Activated T-cell treated with anti-CD3 and anti-CD28 coated beads for 4 hours (primary cell): ENCODE measurements at places on chromosomes 6 and 20.

- no peak for DNase-seq
Measured at GRCh38 chr6:127119102-127120022, 891 bp downstream of the RSPO3 start.

- DNase-seq = no peak
Measured at GRCh38 chr6:4281341-4282293, 146.2 kb upstream of the ECI2 start.

- DNase-seq = no peak
Measured at GRCh38 chr20:1146957-1147356, 28.6 kb downstream of the PSMF1 start.

DNA sequence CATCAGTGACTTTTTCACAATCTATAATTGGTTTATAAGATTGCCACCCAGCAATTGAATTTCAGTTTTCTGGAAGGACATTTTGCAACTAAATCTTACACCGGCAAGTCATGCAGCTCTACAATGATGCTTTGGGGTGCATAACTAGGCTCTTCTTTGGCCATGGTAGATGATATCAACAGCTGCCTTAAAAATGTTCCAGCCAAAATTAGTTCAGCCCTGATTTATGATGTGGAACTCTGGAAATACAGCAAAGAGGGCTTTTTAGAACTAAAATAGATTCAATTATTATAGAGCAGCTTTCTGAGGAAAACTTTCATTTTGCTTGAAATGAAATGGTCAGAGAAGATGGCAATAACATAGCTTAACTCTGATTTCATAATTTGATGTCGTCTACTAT lies 18.4 kb upstream of the MCM9 start:
- DNase-seq = no peak

DNA sequence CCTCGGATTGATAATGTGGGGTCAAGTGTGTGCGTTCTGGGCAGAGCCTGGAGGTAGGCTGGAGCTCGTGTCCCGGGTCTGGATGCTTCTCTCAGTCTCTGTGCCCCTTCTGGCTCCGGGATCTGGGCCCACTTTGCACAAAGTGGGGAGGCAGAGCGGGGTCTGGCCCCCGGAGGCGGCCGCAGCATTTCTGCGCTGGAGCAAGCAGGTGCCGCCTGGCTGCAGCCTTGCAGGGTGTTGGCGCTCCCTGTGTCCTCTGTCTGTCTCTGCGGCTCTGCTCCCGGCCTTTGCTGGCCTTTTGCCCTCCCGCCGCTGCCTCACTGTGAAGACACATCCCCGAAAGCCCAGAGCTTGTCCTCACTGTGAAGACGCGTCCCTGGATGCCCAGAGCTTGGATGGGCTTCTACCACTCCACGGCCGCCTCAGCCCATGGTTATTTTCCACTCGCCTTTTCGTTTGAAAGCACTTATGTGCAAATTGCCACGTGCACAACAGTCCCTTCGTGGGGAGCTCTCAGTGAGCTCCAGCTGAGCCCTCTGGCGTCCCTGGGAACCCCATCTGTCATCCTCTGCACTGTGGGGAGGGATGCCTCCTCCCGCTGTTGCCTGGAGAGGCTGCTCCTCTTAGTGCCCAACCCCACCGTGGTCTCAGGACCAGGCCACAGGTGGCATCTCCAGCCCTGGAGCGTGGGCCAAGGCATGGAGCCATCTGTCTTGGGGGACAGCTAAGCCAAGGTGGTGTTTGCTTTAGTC lies 17.4 kb downstream of the SLCO4A1 start:
- no peak for DNase-seq

DNA sequence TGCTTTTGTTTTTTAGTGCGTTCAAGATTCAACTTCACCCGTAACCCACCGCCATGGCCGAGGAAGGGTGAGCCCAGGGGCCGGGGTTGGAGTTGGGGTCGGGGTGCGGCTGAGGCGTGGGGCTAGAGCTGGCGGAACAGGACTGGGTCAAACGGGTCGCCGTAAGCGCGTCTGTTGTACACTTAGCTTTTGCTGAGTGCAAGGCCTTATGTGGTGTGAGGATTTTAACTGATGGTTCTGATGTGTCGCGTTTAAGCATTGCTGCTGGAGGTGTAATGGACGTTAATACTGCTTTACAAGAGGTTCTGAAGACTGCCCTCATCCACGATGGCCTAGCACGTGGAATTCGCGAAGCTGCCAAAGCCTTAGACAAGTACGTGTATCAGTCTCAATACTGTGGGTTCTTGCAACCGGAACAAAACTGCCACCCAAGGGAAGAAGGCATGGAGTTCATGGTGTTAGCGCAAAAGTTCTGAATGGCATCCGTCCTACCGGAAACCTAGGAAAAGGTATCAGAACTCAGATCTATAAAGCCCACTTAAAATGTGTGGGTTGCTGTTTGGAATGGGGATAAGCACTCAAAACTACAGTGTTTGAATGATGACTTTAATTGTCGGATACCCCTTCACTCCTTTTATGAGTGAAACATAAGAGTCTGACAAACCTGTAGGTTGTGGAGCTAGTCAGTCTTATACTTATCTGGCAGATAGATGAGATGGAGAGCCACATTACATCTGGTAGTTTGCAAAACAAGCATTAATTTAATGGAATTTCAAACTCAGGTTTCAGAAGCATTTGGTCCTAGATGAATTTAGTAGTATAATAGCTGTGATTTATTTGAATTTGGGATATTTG lies 574 bp downstream of the RPS12 start:
- DNase-seq = no peak

GRCh38 chr20:56897318-56897957 lies 268.3 kb downstream of the TFAP2C start:
- DNase-seq = no peak

DNA sequence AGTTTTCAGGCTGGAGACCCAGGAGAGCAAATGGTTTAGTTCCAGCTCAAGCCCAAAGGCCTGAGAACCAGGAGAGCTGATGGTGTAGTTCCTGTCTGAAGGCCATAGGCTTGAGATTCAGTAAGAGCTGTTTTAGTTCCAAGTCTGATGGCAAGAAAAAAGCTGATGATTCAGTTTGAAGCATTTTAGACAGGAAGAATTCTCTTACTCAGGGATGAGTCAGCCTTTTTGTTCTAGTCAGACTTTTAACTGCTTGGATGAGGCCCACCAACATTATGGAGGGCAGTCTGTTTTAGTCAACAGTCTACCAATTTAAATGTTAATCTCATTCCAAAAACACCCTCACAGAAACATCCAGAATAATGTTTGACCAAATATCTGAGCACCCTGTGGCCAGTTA lies 2.5 kb downstream of the ZSCAN26 start:
- DNase-seq = no peak

- no peak for DNase-seq
Measured at GRCh38 chr20:54339093-54339492, 131.2 kb downstream of the PFDN4 start.

GRCh38 chr6:21767891-21768648 lies 174.5 kb downstream of the SOX4 start:
- no peak for DNase-seq

- no peak for DNase-seq
Measured at GRCh38 chr6:129351807-129352206, 358.2 kb downstream of the ARHGAP18 start.

DNA sequence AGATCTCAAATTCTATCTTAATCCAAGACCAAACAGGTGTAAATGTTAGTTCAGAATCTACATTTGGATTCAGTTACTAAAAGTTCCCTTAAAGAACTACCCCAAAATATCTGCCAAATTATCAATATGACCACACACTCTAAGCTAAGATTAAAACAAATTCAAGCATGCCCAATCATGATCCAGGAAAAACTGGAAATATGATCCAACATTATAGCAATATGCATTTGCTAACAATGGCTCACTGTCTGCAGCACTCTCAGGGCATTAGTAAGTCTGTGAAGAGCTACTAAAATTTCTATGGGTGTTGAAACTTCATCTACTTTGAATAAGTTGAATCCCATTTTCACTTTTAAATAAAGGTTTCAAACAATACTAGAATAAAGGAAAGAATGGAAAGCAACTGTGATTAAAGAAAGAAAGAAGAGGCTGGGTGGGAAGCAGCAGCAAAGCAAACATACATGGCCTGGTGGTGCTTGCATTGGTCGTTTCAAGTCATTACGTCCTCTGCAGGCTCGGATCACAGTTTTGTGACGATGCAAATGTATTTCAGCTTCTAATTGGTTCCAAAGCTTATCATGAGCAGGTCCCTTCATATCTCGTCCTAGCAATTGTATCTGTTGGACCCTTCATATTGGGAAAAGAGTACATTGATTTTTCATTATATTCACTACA lies 29.2 kb downstream of the GOPC start:
- DNase-seq = no peak

GRCh38 chr6:128558924-128559323 lies 38.5 kb upstream of the PTPRK start:
- DNase-seq = no peak

GRCh38 chr6:92623431-92623830 lies 795.9 kb downstream of the EPHA7 start:
- DNase-seq = no peak
